Tibial nerve (tissue), 4 donors: ENCODE measurements at places on chromosomes 6 and 20.

- H3K4me3 ChIP-seq, result no peak overlapping the region
- H3K36me3 ChIP-seq, result peaks cover 12% of the 10 kb centered on the region
- DNase-seq, result no peak
- H3K27me3 ChIP-seq, result no peaks in the 10 kb centered on the region
- H3K4me1 ChIP-seq, result no peaks in the 10 kb centered on the region
- no peak overlapping the region for H3K27ac ChIP-seq
Observed at GRCh38 chr6:158414851-158415262, 102.6 kb downstream of the TULP4 start.

DNA sequence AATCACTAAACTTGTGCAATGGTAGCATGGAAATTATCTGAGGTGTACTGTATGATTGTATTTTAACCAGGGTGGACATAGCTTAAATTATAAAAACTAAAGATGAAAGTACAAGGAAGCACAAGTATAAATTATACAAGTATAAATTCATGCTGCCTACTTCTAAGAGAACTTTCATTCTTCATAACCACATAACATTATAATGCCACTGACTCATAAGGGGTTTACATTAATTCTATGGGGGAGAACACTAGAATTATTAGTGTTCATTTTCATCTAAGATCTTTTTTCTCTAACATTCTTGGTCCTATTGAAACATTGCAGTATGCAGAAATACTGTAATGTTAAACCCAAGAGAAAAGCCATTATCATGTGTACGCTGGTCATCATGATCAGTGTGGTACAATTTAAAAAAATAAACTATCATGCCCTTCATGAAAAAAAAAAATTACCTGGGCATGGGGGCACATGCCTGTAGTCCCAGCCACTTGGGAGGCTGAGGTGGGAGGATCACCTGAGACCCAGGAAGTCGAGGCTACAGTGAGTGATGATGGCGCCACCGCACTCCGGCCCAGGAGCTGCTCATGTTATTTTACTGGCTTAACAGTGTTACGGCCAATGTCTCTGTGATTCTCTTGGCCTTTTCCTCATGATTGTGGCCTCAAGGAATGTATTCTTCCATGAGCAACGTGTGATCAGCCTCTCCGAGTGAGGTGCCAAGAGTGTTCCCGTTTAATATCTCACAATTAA is 25.9 kb upstream of the AHCY start:
- H3K27ac ChIP-seq, result no peak overlapping the region
- DNase-seq, result no peak
- no peaks in the 10 kb centered on the region for H3K4me1 ChIP-seq
- H3K4me3 ChIP-seq, result no peak overlapping the region
- no peaks in the 10 kb centered on the region for H3K27me3 ChIP-seq
- no peaks in the 10 kb centered on the region for H3K36me3 ChIP-seq

- DNase-seq, result no peak
- H3K36me3 ChIP-seq, result no peaks in the 10 kb centered on the region
- no peaks in the 10 kb centered on the region for H3K27me3 ChIP-seq
- H3K27ac ChIP-seq, result no peak overlapping the region
- no peaks in the 10 kb centered on the region for H3K4me1 ChIP-seq
- no peak overlapping the region for H3K4me3 ChIP-seq
Observed at GRCh38 chr6:164045082-164045481, 630.6 kb downstream of the QKI start.

DNA sequence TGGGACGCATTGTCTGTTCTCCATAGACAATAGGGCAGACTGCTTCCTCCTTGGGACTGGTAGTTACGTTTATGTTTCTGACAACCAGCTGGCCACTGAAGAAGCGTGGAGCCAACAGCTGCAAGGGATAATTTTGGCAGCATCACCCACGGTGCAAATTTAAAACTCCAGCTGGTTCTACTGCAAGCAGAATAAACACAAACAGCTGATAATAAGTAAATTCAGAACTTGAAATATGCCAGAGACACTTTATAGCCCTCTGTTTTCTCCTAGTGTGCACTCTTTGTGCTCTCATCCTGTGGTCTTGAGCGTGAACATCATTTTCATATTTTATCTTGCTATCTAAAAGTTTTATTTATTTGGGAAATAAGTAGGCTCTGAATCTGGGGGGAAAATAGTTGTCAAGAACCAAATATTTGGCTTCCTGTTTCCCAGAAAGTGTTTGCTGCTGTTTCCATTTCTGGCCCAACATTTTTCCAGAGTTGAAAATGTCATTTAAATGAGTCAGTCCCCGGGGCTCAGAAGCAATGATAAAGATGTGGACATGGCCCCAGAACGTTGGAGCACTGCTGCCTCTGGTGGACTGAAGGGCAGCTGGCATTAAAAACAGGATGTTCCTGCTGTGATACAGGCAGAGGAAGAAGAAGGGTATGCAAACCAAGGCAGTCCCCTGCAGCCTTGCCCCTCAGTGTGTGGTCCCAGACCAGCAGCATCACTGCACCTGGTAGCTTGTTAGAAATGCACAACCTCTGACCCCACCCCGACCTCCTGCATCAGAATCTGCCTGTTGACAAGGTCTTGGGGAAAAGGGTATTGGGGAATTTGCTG is 12.5 kb upstream of the THBD start:
- no peak for DNase-seq
- H3K27ac ChIP-seq, result no peak overlapping the region
- H3K4me3 ChIP-seq, result no peak overlapping the region
- no peaks in the 10 kb centered on the region for H3K27me3 ChIP-seq

DNA sequence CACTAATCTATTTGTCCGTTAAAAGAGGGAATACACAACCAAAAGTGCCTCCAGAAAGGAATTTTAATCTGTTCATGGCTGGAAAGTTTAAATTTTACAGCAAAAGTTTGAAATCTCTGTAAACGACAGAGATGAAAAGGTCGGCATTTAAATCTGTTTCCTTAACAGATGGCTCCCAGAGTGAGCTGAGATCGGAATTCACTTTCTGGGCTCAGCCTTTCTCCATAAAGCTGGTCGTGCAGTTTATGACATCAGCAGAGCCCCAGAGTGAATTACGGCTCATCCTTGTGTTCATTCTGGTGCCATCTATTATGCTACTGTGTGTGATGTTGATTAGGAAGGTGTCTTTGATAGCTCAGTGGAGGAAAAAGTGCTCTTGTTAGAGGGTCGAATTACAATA is 117.6 kb upstream of the ZFP64 start:
- H3K4me3 ChIP-seq, result no peak overlapping the region
- H3K27ac ChIP-seq, result no peak overlapping the region
- H3K27me3 ChIP-seq, result no peaks in the 10 kb centered on the region
- H3K36me3 ChIP-seq, result no peaks in the 10 kb centered on the region
- no peak for DNase-seq

GRCh38 chr6:6681075-6681849 is 92.7 kb downstream of the LY86 start:
- no peaks in the 10 kb centered on the region for H3K27me3 ChIP-seq
- no peak overlapping the region for H3K27ac ChIP-seq
- H3K36me3 ChIP-seq, result no peaks in the 10 kb centered on the region
- H3K4me3 ChIP-seq, result no peak overlapping the region
- DNase-seq, result no peak
- H3K4me1 ChIP-seq, result no peaks in the 10 kb centered on the region

GRCh38 chr6:32819729-32820128 is 2.9 kb upstream of the HLA-DOB start:
- no peaks in the 10 kb centered on the region for H3K27me3 ChIP-seq
- H3K27ac ChIP-seq, result no peak overlapping the region
- H3K4me3 ChIP-seq, result no peak overlapping the region
- no peaks in the 10 kb centered on the region for H3K4me1 ChIP-seq

- no peak for DNase-seq
- no peak overlapping the region for H3K27ac ChIP-seq
- no peaks in the 10 kb centered on the region for H3K27me3 ChIP-seq
- H3K4me3 ChIP-seq, result no peak overlapping the region
- H3K36me3 ChIP-seq, result no peaks in the 10 kb centered on the region
Observed at GRCh38 chr6:73233048-73233447, 7.8 kb upstream of the KHDC1L start.

DNA sequence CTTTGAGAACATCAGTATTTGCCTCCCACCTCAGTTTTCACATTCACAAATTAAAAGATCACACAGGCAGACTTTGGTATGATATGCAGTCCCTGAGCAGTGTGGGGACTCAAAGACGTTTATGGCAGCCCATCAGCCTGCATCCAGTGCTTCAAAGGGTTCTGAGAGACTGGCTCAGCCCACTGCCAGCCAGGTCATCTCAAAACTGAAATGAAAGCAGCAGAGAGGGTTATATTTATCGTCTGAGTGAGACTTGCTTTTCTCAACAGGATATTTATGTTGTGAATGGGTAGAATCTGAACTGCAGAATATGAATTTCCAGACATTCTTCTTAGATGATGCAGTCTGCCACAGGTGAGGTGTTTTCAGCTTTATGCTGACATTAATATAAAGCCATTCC is 159.8 kb downstream of the NRN1 start:
- H3K36me3 ChIP-seq, result no peaks in the 10 kb centered on the region
- H3K4me3 ChIP-seq, result no peak overlapping the region
- DNase-seq, result no peak
- H3K4me1 ChIP-seq, result no peaks in the 10 kb centered on the region
- H3K27me3 ChIP-seq, result no peaks in the 10 kb centered on the region
